NCI-H748 treated with DMSO at 0.1 percent for 48 hours (cell line): ENCODE measurements at places on chromosomes 2 and 18.

DNA sequence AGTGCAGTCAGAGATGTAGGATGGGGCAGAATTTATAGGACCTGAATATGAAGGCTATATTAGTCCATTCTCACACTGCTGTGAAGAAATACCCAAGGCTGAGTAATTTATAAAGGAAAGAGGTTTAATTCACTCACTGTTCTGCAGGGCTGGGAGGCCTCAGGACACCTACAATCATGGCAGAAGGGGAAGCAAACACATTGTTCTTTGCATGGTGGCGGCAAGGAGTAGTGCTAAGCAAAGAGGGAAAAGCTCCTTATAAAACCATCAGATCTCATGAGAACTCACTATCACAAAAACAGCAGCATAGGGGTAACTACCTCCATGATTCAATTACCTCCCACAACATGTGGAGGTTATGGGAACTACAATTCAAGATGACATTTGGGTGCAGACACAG lies 76.8 kb upstream of the MSTN start:
- no peak for DNase-seq

- no peak for DNase-seq
Measured at GRCh38 chr2:71282493-71282892, 49.1 kb upstream of the ZNF638 start.

- DNase-seq = no peak
Measured at GRCh38 chr18:23495723-23496440, 7.4 kb upstream of the RMC1 start.

- peak; percentile 73 for DNase-seq
Measured at GRCh38 chr2:235116885-235117492, 165.2 kb downstream of the SH3BP4 start.

DNA sequence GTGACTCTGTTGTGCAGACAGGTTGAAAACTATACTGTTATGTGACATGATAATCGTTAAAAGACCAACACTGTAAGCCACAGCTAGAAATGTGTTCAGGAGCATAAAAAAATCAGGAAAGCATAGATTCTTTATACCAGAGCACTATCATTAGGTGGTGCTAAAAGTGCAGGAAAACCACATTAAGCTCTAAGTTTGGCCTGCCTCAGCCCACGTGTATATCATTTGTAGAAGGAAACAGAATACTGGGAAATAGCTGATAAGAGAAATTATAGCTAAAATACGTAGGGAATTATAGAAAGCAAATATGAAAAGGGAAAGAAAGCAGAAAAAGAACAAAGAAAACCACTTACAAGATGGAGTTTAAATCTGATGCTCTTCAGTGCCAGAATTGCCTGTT lies 26.5 kb upstream of the C2orf74 start:
- DNase-seq = no peak

DNA sequence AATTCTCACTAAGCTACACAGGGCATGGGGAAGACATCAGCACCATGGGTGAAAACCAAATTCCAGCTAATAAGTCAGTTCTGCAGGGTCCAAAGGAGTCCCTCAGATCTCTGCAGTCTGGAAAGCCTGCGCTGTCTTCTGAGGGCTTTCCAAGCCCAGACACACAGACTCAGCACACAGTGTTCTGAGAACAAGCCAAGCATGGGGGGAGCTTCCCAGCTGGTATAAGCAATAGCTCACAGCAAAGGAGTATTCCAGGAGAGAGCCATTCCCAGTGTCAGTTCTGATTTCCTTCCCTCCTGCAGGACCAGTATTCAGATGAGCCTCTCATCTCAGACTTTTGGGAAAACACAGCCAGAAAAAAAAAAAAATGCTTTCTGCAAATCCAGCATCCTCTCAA lies 370.8 kb downstream of the TNS1 start:
- DNase-seq = no peak

- no peak for DNase-seq
Measured at GRCh38 chr2:50118905-50119702, 912.8 kb downstream of the NRXN1 start.

- no peak for DNase-seq
Measured at GRCh38 chr2:240648650-240649275, 23.5 kb downstream of the GPR35 start.

GRCh38 chr2:231693956-231694355 lies 14.4 kb upstream of the PTMA start:
- DNase-seq = no peak

DNA sequence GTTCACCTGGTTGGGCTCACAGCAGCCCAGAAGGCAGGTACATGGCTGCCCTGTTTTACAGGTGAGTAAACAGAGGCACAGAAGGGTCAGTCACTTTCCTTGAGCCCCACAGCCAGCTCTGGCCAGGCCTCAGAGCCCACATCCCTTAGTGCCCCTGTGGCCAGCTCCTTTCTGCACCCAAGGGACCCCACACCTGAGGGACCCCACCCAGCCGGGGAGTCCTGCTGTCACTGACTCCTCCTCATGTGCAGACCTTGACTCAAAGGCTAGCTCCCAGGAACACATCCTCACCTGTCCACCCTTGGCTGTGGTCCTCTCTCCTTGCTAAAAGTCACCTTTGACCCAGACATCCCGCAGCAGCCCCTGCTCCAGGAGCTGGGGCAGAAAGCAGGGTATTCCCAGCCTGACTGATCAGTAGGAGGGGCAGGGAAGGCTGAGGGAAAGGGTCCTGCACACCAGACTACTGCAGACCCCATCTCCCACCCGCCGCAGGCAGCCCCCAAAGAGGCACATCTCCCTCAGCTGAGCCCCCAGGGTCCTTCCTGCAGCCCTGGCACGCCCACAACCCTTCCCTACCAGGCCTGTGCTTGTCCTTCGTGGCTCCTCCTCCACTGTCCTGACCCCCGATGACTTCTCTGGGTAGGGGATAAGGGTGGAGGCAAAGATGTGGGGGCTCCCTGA lies 9.8 kb upstream of the ARHGEF4 start:
- DNase-seq = no peak

GRCh38 chr18:76754351-76754750 lies 68.0 kb upstream of the ZNF236 start:
- DNase-seq = no peak

GRCh38 chr2:10449838-10450691 lies 1.9 kb upstream of the ODC1 start:
- no peak for DNase-seq

DNA sequence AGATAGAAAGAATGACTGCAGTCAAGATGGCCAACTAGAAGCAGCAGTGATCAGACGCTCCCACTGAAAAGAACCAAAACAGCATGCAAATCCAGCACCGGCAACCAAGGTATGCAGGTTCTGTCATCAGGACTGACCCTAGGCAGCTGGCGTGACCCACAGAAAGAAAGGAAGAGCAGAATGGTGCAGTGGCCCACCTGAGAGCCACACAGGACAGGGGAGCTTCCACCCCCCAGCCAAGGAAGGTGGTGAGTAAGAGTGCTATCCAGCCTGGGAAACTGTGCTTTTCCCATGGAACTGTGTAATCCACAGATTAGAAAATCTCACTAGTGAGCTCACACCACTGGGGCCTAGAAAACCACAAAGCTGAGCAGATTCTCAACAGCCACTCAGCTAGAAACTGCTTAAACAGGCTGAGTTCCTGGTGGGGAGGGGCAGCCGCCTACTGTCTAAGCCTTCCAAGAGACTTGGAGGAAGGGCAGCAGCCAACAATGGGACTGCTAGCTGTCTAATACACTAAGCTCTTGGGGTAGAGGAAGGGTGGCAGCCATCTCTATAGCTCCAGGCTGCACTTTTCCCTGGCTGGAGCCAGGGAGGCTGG lies 127.9 kb downstream of the EVA1A start:
- no peak for DNase-seq

DNA sequence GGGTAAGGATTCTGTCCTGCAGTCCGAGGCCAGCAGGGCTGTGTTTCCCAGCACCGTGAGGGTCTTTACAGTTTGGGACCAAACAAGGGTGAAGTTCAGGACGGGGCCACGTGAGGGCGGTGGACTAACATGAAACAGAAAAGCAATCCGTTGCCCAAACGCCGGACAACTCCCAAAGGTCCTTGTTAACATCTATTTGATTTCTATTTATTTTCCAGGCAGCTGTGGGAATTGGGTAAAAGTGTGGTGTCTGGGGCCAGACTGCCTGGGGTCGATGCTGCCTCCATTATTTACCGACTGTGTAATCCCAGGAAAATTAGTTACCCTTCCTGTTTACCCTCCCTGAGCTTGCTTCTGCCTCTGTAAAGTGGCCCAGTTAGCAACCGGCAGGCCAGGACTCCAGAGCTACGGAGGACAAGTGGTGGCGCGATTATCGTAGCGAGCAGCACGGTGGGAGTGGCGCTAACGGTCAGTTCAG lies 66.3 kb upstream of the TCF7L1 start:
- DNase-seq = peak; percentile 39

DNA sequence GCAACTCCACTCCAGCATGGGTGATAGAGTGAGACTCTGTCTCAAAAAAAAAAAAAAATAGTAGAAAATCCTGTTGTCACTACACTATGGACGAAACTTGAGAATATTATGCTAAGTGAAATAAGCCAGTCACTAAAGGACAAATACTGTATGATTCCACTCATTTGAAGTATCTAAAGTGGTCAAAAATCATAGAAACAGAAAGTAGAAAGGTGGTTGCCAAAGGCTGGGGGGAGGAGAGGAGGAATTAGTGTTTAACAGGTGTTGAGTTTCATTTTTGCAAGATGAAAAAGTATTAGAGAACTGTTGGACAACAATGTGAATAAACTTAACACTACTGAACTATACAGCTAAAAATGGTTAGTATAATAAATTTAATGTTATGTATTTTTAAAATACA lies 18.8 kb upstream of the RMP24 start:
- no peak for DNase-seq

GRCh38 chr2:6623746-6624145 lies 242.0 kb downstream of the CMPK2 start:
- no peak for DNase-seq

- no peak for DNase-seq
Measured at GRCh38 chr2:105739944-105740530, 4.7 kb upstream of the NCK2 start.

GRCh38 chr2:228675646-228676045 lies 494.2 kb upstream of the SPHKAP start:
- DNase-seq = no peak

DNA sequence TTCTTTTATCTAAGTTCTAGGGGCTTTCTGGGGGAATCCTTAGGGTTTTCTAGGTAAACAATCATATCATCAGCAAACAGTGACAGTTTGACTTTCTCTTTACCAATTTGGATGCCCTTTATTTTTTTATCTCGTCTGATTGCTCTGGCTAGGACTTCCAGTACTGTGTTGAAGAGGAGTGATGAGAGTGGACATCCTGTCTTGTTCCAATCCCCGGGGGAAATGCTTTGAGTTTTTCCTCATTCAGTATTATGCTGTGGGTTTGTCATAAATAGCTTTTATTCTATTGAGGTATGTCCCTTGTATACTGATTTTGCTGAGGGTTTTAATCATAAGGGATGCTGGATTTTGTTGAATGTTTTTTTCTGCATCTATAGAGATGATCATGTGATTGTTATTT lies 549.5 kb downstream of the EPHA4 start:
- DNase-seq = no peak

- DNase-seq = no peak
Measured at GRCh38 chr2:120480903-120481445, 135.0 kb downstream of the INHBB start.

GRCh38 chr2:7812231-7812995 lies 869.4 kb upstream of the ID2 start:
- DNase-seq = no peak

DNA sequence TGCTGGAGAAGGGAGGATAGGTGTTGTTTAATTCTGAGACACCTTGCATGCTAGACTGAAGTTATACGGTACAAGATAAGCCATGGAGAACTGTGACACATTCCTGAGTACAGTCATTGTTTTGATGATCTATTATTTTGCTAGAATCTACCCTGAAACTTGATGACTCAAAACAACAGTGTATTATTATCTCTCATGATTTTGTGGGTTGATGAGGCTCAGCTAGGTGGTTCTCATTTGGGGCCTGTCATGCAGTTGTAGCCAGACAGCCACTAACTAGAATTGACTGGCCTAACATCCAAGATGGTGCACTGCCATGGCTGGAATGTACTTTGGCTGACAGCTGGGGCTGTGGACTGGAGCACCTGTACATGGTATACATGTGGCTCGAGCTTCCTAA lies 5.4 kb upstream of the IL1R1 start:
- no peak for DNase-seq

DNA sequence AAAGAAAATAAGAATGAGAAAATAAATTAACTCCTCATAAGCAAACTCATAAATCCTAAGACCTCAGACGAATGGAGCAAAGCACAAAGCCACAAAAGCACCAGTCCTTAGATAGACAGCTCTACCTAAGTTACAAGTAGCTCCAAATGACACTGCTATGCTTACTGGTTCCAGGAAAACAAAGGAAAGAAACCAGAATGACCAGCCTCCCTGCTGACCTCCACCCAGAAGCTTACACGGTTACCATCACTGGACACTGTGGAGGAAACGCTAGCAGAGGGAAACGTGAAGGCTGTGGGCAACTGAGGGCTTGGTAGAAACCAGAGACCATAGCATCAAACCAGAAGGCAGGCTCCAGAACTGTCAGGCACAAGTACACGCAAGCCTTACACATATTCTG lies 67.8 kb downstream of the STK39 start:
- DNase-seq = no peak

GRCh38 chr18:7596147-7596546 lies 29.0 kb downstream of the PTPRM start:
- no peak for DNase-seq

DNA sequence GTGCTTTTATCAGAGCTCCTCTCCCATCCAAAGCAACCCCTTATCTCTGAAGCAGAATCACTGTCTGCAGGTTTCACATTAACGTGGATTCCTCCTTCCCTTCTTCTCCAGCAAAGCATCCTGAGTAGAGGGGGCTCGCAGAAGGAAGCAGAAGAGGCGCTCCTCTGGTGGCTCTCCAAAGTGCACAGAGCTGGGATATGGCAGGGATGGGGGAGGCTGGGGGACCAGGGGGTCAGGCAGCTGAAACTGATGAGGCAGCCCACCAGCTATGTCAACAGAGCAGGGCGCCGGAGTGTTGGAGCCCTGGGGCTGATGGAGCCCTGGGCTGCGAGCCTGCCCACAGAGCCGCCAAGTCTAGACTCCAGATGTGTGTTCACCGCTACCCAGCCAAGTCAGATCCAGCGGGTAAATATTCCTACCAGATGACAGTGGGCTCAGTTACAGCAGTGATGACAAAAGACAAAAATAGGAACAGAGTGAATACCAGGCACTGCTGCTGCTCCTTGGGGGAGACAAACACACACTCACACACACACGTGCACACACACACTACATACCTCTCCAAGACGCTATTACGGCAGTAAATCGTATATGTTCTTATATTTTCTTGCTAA lies 678.3 kb upstream of the ID2 start:
- peak; percentile 30 for DNase-seq

DNA sequence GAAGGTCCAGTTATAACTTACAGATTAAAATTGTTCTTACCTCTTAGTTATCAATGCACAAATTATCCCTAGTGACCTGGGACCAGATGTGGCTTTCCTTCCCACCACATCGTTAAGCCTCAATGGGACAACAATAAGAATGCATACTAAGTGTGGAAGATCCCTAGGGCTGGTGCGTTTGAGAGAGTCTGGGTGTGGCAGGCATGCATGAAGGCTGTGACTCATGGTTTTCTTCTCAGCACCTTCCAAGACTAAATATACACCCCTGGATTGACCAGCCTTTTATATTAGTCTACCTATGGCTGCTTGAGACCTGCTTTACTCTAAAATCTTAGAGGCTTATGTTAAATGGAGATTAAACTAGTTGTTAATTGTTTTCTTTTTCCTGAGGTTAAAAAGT lies 261.7 kb upstream of the SLC14A2 start:
- DNase-seq = no peak
